ENCODE measurements at places on chromosomes 1 and 21.
A peak's percentile ranks its signal among the peaks of the same experiment; 100 is the strongest.

DNA sequence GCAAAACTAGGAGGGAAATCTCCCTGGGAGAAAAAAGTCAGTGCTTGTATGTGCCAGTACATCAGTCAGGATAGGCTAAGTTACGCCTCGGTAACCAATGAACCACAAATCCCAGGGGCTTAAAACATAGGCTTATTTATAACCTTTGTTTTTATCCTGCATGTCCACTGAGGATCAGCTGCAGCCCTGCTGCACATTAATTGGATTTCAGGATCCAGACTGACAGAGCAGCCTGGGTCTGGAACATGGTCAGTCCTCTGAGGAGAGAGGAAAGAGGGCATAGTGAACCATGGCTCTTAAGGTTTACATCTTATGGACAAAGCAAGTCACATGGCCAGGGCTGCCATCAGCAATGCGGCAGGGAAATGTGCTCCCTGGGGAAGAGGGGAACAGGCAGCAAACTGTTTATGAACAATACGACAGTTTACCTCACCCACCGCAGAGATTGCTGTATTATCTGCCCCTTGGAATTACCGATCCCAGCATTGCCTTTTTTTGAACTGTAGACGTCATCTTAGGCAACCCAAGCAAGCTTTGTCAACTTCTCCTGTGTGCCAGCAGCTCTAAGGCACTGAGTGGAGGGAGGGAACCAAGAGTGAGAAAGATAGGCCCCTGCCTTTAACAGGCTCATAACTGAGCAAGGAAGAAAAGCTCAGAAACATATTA lies 9.1 kb upstream of the SPRR4 start:
- DNase-seq, result no peak

- no peak for DNase-seq
These were observed 206.6 kb downstream of the DSCAM start for GRCh38 chr21:40640266-40640789.

DNA sequence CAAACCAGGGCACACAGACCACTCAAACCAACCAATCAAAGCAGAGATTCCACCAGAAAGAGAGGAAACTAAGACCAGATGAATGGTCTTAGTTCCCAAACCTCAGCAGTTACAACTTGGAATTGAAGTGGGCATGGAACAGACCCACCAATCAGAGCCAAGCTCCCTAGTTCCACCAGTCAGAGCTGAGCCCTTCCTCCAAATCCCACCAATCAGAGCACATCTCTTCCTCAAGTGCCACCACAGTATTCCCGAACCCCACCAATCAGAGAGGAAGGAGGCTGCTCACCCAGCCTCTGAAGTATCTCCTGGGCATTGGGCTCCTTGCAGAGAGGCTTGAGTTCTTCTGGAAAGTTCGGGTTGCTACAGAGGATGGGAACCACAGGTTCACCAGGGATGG lies 1.4 kb downstream of the GUCA2A start:
- DNase-seq, result no peak

- no peak for DNase-seq
These were observed 96.1 kb downstream of the KAZN start for GRCh38 chr1:14694589-14694988.

- no peak for DNase-seq
These were observed 26.1 kb upstream of the ZNF697 start for GRCh38 chr1:119674111-119674526.

GRCh38 chr1:41404308-41404761 lies 43.1 kb downstream of the FOXO6 start:
- DNase-seq, result peak; percentile 34

DNA sequence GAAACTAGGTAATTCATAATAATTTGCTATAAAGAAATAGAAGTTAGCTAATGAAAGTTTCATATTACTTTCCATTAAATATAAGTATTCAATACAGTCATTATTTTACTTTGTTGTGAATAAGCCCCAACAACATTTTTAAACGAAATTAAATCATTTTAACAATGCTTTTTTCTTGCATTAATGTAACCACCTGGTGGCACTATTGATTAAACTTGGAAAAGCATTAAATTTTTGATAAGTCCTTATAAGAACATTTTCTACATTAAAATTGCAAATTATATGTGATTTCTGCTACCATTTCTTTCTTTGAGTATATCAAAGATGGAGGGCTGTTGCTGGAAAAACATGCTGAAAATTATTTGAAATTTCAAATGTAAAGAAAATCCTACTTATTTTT lies 918.8 kb upstream of the TMPRSS15 start:
- no peak for DNase-seq

- DNase-seq, result no peak
These were observed 136.0 kb downstream of the SNX7 start for GRCh38 chr1:98797506-98797905.

DNA sequence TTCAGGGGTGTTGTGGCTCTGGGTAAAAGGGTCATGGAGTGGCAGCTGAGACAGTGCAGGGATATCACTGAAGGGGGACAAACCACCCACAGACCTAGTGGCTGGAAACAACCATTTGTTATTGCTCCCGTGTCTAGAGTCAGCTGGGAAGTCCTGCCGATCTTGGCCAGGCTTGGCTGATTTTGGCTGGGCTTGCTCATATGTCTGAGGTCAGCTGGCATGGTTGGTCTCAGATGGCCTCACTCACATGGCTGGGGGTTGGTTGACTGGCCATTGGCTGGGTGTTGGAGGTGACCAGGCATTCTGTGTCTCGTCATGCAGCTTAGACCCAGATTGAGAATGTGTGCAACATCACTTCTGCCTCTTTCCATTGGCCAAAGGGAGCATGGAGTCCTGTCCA lies 203.8 kb upstream of the POU3F1 start:
- DNase-seq, result no peak

DNA sequence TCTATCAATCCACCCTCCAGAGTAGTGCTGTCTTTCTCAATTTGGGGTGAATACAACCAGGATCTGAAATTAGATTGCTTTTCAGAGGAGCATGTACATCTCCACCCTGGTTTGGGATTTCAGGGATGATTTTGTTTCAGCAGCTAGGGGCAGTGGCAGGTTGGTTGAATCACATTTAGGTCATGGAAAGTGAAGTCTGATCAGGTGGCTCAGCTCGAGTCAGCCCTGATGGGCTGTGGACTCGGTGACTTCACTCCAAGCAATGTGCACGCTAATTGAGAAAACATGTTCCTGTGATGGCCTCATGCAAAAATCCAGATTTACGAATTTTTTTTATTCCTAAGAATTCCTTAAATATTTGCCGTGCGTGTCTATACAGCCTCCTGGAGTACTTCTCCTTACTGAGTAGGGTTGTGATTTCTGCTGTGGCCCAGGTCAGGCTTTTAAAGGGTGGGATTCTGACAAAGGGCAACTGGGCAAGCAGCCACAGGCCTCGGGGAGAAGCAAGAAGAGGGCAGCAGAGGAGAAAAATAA lies 7.5 kb downstream of the NGF start:
- no peak for DNase-seq

DNA sequence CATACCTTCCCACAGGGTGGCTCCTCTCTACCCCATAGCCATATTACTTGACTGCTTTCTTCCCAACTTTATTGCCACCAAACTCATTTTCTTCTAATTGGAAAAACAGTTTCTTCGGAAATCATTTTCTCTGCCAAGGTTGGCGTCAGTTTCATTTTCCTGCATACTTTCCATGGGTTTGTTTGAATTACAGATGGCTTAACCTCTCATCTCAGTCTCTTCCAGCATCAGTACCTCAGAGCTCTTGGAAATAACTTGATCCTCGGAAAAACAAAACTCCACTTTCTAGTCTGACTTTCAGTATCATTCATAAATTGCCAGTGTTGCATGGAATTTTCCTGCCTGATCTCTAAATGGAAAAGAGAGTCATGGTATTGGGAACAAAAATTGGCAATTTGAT lies 20.3 kb upstream of the PRDM2 start:
- no peak for DNase-seq

DNA sequence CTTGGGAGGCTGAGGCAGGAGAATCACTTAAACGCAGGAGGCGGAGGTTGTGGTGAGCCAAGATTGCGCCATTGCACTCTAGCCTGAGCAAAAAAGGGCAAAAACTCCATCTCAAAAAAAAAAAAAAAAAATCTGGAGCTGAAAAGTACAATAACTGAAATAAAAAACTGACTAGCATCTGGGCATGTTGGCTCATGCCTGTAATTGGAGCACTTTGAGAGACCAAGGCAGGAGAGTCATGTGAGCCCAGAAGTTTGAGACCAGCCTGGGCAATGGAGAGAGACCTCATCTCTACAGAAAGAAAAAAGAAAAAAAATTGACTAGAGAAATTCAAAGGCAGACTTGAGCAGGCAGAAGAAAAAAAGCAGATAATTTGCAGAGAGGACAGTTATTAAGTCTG lies 18.1 kb downstream of the CLDN19 start:
- no peak for DNase-seq

DNA sequence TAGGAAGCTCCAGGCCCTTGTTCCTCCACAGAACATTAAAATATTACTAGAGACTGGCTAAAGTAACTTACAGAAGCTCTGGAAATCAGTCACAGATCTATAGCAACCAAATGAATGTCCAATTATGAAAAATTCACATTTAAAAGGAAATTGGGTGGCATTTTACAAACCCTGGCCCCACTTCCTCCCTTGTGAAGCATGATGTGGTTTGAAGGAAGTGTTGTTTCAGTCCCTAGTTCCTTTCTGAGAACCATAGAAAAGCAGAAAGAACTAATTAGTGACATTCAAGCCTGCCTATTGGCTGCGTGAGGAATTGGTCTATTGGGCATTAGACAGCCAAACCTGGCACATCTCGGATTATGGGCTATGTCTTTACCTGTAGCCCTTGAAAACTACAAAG lies 649.7 kb upstream of the NEGR1 start:
- no peak for DNase-seq

DNA sequence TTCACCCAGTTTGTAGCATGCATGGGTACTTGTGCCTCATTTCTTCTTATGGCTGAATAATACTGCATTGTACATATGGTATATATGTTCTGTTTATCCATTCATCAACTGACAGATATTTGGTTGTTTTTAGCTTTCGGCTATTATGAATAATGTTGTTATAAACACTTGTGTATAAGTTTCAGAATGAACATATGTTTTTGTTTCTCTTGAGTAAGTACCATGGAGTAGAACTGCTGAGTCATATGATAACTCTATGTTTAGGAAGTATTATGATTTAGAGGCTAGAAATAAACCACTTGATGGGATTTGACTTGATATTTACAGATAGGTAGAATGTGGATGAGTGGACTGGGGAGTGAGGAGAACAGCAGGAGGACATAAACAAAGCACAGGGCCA lies 48.6 kb downstream of the WNT2B start:
- DNase-seq, result no peak

DNA sequence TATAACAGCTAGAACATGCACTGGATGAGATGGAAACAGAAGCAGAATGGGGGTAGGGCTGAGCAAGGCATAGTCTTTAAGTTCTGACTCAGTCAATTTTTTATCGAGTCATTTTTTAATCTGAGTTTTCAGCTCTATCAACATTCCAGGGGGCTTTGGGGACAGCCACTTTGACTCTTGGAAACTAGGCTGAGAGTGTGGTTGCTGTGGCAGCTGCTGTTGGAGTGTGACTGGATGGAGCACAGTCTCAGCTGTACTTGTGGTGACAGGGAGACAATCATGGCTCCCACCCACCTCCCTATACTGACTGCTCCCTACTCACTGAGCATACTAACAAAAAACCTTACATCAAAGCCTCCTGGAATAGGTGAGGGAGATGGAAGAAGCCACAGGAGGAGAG lies 25.0 kb downstream of the GJA5 start:
- DNase-seq, result no peak

GRCh38 chr1:54975356-54976108 lies 4.9 kb upstream of the TMEM61 start:
- no peak for DNase-seq

DNA sequence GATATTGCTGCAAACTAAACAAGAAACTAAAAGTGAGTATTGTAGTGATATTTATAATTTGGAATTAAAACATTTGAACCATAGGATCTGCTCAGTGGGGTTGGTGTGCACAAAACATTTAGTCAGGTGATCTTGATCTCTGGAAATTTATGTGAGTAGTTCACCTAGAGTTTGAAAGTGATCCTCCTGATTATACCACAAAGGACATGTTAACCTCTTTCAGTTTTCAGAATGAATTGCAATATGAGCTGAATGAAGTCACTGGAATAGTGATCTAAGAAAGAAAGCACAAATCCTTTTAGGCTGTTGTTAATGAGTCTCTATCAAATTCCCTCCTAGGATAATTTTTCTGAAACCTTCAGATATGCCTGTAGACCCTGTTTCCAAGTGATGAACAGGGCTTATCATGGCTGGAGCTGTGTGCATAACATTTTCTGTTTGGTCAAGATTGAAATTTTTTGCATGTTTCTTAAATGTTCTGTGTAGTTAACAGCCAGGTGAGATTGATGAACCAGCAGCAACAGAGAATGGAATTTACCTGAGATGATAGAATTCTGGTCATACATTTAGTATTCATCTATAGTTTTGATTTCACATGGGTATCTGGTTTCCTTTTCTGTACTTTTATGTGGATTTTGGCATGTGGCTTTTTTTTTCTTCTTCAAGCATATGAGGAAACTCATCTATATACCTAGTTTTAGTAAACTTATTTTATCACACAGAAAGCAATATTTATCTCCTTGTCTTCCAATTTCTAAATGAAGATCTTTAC lies 25.5 kb downstream of the CDC14A start:
- DNase-seq, result no peak
